RWPE2 (cell line): ENCODE measurements at places on chromosomes 13 and 19.

DNA sequence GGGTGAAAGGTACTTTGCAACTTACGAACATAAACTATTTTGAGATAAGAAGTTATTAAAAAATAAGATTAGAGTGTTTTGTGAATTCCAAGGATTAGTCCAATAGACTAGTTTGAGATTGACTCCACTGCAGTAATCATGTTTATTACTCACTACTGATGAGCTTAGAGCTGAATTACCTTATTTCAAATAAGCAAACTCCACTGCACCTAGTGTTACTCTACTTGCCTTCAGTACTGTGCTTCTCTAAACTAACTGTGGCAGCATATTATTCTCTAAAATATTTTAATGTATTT lies 111.7 kb downstream of the MIPEP start:
- DNase-seq: no peak

GRCh38 chr13:42728507-42729180 lies 52.7 kb upstream of the FAM216B start:
- no peak for DNase-seq

- DNase-seq: no peak
These were observed 67.9 kb downstream of the NDFIP2 start for GRCh38 chr13:79548902-79549301.

DNA sequence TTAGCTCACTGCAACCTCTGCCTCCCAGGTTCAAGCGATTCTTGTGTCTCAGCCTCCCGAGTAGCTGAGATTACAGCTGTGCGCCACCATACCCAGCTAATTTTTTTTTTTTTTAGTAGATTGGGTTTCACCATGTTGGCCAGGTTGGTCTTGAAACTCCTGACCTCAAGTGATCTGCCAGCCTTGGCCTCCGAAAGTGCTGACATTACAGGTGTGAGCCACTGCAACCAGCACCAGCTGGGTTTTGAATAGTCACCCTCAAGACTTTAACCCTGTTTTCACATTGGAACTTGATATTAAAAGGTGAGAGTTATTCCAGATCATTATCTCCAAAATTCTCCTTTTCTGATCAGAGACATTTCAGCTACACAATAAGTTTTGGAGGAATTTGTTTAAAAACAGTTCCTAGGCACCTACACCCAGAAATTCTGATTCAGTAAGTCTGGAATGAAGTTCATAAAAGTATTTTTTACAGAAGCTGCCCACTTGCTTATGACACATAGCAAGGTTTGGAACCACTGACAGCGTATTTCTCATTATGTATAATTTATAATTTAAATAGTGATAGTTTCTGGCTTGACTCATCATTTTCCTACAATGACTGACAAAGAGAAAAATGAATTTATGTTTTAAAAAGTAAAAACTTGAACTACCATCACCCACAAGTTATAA lies 417.3 kb downstream of the DIAPH3 start:
- DNase-seq: no peak

- no peak for DNase-seq
These were observed 151.1 kb downstream of the KATNAL1 start for GRCh38 chr13:30156270-30156669.
